ENCODE measurements at places on chromosomes 4 and X.

- no peak for DNase-seq
Observed at GRCh38 chr4:45072981-45073380, 346.6 kb upstream of the GNPDA2 start.

GRCh38 chrX:57528670-57529255 lies 63.0 kb upstream of the ZXDB start:
- DNase-seq, result peak; percentile 1

GRCh38 chrX:100328351-100328750 lies 81.7 kb downstream of the PCDH19 start:
- DNase-seq, result no peak

GRCh38 chrX:104864296-104864695 lies 298.3 kb downstream of the IL1RAPL2 start:
- DNase-seq, result no peak

GRCh38 chr4:17414392-17414791 lies 97.5 kb downstream of the QDPR start:
- no peak for DNase-seq
